ENCODE measurements at places on chromosomes 1 and 21. TPM values are rescaled to one million over a fixed set of nuclear protein-coding genes. Genes with fewer than 3 reads are reported as not detected.

The ARHGAP30 gene
- not detected for total RNA-seq

The CD53 gene
- 0.29 TPM for total RNA-seq

The BCL2L15 gene
- 0.36 TPM for total RNA-seq

The TUFT1 gene
- total RNA-seq, result 12.7 TPM

The PRDM16 gene
- total RNA-seq, result 6.5 TPM

The AIRE gene
- total RNA-seq, result not detected

The AGMAT gene
- 2.2 TPM for total RNA-seq

The TTC13 gene
- 15.9 TPM for total RNA-seq

The OR6N1 gene
- total RNA-seq, result not detected

The ZNF684 gene
- 3.6 TPM for total RNA-seq

The SYCP1 gene
- total RNA-seq, result not detected

The ACKR1 gene
- not detected for total RNA-seq

The USH2A gene
- under 0.01 TPM for total RNA-seq

The KRTAP12-2 gene
- total RNA-seq, result not detected

DNA sequence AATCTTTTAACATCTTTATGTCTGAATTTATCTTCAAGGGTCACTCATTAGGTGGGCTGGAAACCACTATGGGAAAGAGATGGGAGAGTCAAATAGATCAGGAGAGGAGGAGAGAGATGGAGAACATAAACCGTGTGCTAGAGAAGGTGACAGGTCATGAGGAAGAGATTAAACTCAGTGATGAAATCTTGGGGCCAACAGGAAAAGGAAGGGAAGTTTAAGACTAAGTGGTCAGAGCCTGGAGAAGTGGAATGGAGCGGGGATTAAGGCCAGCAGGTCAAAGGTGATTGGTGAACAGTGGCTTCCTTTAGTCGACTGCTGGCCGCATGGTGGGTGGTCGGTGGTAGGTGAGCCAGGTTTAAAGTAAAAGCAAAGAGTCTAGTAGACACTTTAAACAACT, 169.3 kb upstream of the IVNS1ABP start:
- DNase-seq, result no peak

- peak; percentile 85 for DNase-seq
These were observed 3.5 kb downstream of the NBL1 start for GRCh38 chr1:19647643-19648042.

DNA sequence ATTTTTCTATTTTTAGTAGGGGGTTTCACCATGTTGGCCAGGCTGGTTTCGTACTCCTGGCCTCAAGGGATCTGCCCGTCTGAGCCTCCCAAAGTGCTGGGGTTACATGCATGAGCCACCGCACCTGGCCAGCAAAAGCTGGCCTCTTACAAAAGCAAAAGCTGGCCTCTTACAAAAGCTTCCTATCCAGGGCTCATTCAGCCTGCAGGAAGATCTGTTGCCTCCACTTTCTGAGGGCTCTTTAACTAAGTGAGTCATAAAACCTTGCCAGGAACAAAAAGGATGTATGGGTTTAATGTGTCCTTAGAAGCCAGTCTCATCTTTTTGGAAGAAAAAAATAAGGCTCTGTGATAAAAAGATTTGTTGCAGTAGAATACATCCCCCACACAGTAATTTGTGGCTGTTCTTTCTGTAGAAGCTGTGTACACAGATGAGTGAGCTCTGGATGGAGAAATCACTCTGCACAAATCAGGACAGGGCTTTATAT, 15.0 kb downstream of the HTR1D start:
- DNase-seq, result peak; percentile 87

- peak; percentile 89 for DNase-seq
These were observed 1.3 kb downstream of the CLDN19 start for GRCh38 chr1:42738678-42739226.

GRCh38 chr1:234589854-234590620, 19.9 kb downstream of the IRF2BP2 start:
- DNase-seq, result no peak

- peak; percentile 79 for DNase-seq
These were observed 149.1 kb downstream of the FCRL5 start for GRCh38 chr1:157403203-157403602.

- peak; percentile 61 for DNase-seq
These were observed 11.4 kb downstream of the THBS3 start for GRCh38 chr1:155196103-155196892.

- no peak for DNase-seq
These were observed 82.9 kb downstream of the MDM4 start for GRCh38 chr1:204599098-204599497.

- DNase-seq, result no peak
These were observed 67.9 kb downstream of the OLFM3 start for GRCh38 chr1:101928829-101929228.

GRCh38 chr1:226082959-226083301, 20.4 kb downstream of the H3-3A start:
- DNase-seq, result peak; percentile 83

DNA sequence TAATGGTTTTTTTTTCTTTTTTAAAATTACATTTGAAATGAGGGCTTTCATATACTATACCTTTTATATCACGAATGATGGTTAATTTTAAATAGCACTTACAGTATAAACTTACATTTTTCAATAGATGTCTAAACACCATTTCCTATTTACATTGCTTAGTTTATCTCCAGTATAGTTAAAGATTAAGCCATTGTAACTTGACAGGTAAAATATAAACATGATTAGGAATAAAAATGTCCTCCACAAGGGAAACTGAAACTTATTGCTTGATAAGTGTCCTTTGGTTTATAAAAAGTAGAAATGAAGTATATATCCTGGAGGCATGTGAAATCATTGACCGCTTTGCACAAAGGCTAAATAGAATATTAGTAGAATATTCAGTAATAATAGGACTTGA, 20.2 kb downstream of the CTH start:
- no peak for DNase-seq

- no peak for DNase-seq
These were observed 46.5 kb upstream of the KIF26B start for GRCh38 chr1:245108246-245108645.

GRCh38 chr1:91596474-91596873, 95.8 kb downstream of the CDC7 start:
- DNase-seq, result no peak

DNA sequence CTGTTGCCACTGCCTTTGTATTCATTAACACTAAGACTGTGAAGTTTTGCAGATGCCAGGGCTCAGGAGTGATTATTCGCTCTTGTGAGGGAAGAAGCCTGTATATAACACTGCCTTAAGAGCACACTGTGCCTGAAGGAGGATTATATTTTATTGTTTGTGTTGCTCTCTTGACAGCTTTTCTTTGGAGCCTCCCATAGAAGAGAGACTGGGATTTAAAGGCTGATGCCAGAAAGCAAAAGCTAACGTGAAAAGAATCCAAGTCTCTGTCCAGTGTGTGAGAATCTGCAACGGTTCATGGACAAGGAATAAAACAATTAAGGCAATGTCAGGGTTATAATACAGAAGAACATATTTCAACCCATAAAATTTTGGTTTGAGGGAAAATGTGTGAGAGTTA, 316.8 kb downstream of the NFIA start:
- no peak for DNase-seq

DNA sequence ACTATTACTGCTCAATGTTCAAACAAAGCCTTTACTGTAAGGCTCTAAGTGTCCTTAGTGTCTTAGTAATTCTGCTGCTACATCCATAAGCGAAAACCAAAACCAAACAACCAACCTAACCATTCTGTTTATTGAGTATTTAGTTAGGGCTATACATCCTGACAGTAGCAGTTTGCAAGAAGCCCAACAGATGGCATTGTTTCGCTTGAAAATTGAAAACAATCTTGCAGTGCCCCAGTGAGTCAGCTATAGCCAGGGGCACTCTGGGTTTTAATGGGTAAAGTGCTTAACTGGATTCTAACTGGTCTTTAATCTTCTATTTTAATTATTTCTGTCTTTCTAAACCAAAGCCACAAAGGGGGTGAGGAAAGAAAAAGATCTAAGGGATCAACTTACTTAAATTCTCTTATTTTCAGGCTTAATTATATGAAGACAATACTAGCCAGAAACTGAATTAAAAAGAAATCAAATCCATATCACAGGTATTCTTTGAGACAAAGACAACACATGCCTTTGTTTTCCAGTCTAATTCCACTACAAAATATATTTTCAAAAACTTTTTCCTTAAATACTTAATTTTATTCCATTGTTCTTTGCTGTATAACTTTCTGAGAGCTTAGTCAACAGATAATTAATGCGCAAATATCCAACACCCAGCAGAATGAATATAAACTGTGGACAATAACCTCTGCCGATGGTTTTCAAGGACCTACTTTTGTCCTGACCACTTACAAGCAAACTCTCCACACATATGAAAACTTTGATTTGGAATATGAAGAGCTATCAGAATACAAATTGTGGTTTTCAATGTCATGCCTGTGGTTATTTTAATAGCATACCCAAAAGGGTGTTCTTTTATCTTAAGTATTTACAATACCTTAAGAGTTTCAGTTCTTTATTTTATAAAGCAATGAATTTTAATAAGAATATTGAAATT, 15.2 kb downstream of the POGZ start:
- peak; percentile 94 for DNase-seq

GRCh38 chr1:89311757-89312156, 39.1 kb upstream of the GBP5 start:
- no peak for DNase-seq

- no peak for DNase-seq
These were observed 39.4 kb downstream of the RCSD1 start for GRCh38 chr1:167669209-167670124.

DNA sequence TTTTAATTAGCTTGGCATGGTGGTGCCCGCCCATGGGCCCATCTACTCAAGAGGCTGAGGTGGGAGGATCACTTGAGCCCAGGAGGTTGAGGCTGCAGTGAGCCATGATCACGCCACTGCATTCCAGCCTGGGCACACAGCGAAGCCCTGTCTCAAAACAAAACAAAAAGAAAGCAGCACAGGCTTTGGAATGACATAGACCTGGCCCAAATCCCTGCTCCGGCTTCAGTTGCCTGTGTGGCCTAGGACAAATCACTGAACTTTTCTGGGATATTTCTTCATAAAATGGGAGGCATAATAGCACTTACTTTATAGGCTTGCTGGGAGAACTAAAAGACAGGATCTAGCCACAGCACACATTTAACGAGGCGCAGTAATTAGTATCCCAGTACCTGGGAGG, 2.4 kb downstream of the PEAR1 start:
- DNase-seq, result no peak

- peak; percentile 83 for DNase-seq
These were observed 9.5 kb upstream of the TMEM39B start for GRCh38 chr1:32063261-32063681.

GRCh38 chr1:154151311-154151710, 3.6 kb downstream of the NUP210L start:
- DNase-seq, result peak; percentile 30

DNA sequence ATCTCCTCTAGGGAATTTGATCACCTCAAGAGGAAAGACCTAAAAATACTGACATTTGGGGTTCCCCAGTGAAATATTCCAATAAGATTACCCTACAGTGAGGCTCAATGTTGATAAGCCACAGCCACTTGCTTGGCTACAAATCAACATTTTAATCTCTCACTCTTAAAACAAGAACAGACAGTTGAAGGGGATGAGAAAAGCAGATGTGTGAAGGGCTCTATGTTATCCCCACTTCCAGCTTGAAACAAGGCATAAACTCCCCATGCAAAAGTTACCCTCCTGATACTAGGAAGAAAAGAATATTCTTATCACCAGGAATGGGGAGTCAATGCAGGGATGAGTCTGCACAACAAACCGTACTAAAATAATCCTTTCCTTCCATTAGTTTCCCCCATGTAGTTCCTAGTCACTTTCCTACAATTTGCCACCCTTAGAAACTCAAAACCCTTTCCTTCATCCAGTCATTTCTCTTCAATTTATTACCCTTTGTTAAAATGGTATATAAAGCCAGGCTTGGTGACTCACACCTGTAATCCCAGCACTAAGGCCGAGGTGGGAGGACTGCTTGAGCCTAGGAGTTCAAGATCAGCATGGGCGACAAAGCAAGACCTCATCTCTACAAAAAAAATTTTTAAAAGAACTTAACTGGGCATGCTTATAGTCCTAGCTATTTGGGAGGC, 29.5 kb downstream of the LPGAT1 start:
- DNase-seq, result no peak

GRCh38 chr1:42983693-42984092, 25.0 kb upstream of the SLC2A1 start:
- no peak for DNase-seq

DNA sequence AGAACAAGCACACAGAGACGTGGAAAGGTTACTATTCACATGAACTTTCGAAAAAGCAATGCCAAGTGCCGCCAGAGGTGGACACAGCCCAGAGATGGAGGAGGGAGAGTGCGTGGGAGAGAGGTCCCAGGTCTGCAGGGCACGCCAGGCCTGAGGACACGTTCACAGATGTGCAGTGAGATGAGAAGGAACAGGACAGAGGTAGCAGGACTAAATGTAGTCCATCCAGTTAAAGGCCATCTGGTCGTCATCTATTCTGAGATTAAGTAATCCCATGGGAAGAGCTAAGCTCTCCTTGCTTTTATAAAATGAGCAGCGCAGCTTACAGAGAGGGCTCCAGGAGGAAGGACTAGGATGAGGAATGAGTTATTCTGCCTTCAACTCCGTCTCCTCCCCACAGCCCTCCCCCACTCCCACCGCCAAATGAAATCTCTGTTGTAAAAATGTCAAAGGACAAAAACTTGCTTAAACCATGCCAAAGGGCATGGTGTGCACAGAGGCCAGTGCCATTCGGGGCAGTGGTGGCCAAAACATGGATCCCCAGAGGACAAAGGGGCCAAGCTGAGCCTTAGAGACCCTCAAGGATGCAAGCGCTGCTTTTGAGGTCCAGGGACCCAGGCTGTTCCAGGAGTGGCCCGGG, 85.4 kb upstream of the SLC25A33 start:
- DNase-seq, result peak; percentile 71

- peak; percentile 63 for DNase-seq
These were observed 54.4 kb downstream of the PRSS38 start for GRCh38 chr1:227869851-227870305.

Data from osteoblast (primary cell).